ENCODE measurements at places on chromosomes 2 and 18.
A peak's percentile ranks its signal among the peaks of the same experiment; 100 is the strongest.

- DNase-seq, result no peak
These were observed 149.2 kb downstream of the ARHGAP28 start for GRCh38 chr18:6878556-6879297.

DNA sequence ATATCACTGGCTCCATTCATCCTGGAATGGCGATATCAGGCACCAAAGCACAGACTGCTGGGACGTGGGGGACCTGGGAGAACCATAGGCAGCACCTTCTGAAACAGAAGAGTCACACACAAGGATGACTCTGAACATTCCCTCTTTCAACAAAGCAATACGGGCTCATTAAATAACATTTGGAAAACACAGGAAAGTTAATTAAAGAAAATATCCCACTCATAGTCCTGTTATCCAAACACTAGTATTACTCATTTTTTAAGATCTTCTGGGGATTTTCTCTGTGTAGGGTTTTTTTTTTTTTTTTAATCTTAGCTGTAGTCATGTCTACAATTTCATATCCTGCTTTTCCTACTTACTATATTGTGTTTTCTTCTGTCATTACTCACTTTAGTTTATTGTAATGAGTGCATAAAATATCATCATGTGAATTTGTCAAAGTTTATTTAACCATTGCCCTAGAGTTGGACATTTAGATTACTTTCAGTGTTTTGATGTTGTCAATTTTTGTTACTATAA lies 70.0 kb upstream of the SP3 start:
- DNase-seq, result no peak

DNA sequence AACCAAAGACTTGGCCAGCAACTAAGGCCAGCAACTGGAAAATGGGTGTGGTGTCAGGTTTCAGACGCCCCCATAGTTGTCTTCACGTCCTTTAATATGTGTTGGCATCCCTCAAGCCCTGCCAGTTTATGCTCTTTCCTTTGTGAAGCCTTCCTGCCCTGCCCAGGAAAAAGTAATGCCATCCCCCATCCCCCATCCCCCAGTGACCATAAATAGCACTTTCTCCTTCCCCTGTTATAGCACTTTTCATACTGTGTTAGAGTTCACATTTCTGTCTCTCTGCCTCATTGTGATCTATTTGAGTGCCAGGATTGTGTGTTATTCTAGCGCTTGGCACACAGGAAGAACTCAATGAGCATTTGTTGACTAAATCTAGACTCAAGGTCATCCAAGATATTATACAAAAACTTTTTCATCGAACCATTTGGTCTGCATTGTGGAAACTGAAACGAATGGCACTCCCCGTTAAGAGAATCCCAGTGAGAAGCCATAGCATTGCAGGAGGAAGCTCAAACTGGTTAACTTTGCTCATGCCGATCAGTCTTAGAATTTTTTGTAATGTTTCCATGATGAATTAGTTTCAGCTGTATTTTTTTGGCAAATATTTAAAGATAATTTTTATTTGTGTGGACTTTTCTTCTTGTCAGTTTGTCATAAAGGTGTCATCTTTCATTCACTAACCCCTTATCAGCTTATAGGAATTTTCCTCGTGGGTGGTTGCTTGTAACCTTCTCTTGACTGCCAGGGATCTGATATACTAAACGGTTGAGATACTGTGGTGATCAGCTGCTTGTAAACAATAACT lies 15.7 kb downstream of the CRIM1 start:
- DNase-seq, result no peak

GRCh38 chr2:216499641-216500218 lies 1.1 kb downstream of the RPL37A start:
- peak; percentile 43 for DNase-seq

DNA sequence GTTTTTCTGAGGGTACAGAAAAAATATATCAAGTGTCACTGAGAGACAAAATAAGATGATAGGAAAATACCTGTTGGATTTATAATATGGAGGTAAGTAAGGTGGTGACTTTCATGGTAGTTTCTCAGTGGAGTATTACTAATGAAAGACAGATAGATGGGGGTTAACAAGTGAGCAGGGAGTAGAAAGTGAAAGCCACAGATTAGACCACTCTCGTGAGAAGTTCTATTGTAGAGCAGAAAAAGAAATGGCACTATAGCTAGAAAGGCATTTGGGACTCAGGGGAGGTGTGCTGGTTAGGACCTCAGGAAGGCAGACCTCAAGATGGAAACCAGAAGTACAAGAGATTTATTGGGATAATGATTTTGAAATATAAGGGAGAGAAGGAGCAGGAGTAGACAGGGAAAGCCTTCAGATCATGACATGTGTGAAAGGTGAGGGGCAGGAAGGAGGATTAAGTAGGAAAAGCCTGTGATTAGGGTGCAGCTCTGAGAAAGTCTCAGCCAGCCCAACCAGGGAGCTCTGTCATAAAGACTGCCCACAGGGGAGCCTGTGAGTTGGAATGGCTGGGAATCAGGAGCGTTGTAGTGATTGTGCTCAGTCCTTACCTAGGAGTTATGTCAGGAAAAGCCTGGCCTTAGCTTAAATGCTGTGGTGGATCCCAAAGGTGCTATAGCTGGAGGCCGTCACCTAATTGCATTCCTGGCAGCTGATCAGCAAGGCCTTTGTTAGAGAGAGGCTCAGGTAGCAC lies 198.1 kb downstream of the IKZF2 start:
- no peak for DNase-seq

- DNase-seq, result no peak
These were observed 698.5 kb downstream of the NR4A2 start for GRCh38 chr2:155633887-155634570.

DNA sequence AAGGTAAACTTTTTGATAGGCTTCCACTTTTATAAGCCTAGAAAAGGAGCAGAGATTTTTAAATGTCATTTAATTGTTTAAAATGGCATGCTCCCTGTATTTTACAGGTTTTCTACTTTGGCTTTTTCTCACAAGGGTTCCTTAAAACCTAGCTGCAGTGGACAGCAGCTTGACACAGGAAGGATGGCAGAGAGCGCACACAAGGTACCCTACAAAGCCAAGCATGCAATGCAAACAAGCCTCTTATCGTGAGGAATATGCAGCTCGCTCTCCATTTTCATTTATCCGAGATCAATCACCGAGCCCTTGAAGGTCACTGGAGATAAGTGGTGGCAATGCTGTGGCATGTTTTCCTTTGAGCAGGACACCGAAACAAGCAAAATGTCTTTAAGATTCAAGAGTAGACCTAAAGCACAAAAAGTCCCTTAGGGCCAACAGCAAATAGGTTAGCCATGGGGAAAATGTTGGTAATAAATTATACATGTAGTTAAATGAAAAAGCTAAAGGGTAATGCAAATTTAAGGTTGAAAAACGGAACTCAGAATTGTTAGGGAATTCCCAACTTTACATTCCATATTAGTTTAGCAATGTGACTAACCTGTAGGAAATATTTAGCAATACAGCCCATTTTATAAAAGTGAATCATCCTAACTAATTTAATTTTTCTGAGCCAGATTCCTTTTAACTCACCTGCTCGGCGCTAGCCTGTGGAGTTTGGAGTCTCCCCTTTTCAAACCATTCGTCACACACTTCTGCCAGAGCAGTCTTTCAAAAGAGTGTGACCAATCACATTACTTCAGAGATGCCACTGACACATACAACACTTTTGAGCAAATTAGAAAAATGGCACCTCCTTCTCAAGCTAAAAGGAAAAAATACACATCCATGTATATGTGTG lies 337.9 kb upstream of the PKDCC start:
- no peak for DNase-seq

GRCh38 chr2:11370377-11371091 lies 26.1 kb upstream of the ROCK2 start:
- DNase-seq, result no peak

DNA sequence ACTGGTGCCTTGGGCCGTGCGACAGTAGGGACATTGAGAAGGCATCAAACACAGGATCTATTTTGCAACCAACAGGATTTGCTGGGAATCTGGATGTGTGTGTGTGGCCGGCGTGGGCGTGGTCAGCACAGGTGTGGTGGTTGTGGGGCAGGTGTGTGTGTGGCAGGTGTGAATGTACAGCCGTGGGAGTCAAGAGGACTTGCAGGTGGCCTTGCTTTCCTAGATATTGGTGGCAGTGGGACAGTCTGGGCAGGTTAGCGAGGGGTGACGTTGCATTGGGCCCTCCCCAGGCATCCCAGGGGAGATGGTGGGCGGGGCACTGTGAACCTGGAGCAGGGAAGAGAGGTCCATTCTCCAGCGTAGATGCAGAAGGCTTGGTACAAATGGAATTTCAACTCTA lies 3.2 kb upstream of the LIMS2 start:
- DNase-seq, result no peak

- no peak for DNase-seq
These were observed 59.6 kb downstream of the CABYR start for GRCh38 chr18:24198461-24198860.

DNA sequence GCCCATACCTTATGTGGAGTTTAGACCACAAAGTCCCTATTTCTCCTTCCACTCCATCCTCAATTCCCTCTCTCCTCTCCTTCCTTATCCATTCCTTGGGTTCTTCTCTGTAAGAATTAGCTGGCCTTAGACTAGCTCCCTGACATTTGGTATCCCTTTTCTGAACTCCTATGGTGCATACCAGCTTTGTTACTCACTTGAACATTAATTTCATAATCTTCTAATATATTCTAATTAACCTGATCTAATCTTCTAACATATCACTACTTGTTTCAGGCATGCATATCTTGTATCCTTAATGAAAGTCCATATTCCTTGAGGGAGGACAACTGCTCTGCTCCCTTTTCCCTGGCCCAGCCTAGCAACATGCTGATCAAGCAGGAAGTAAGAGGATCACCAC lies 66.4 kb downstream of the EHD3 start:
- no peak for DNase-seq

DNA sequence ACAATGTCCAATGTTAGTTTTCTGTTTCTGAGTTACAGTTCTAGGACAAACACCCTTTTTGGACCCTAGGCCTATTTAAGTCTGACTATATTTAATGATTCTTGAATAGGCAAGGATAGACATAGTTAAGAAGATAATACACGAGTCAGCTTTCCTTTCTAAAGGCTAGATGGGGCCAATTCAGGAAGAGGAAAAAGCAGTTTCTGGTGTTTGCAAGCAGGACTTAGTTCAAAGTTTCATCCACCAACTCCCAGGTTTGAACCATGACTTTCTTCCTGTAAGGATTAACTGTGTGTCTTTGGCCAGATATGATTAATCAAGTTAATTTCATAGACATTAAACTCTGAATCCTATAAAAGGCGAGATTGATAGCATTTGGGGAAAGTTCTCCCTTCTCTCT lies 66.7 kb downstream of the USP40 start:
- no peak for DNase-seq

DNA sequence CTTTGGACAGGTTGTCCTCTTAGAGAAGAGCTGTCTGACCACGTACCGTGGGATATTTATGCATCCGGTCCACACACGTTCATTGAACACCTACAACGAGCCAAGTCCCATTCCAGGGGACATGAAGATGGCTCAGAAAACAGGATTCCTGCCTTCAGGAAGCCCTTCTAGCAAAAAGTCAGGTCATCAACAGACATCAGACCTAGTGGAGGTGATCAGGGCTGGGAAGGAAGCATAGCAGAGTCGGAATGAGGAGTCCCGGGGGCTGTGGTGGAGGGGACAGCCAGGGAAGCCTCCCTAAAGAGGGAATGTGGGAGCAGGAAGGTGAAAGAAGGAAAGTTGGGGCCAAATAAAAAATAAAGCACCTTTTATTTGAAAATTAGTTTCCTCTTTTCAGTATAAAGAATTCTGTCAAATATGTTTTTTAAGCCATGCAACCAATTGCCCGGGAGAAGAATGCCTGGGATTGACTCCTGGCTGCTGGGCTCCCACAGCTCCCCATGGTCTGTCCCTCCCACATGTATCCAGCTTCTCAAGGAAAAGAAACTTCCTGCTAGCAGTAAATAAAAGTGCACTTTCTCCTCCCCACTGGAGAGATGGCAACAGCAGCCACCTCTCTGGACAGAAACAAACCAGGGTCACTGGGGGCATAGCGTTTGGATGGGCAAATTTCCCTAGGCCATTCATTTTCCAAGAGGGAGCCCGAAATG lies 144.8 kb downstream of the SMAD7 start:
- DNase-seq, result peak; percentile 18

DNA sequence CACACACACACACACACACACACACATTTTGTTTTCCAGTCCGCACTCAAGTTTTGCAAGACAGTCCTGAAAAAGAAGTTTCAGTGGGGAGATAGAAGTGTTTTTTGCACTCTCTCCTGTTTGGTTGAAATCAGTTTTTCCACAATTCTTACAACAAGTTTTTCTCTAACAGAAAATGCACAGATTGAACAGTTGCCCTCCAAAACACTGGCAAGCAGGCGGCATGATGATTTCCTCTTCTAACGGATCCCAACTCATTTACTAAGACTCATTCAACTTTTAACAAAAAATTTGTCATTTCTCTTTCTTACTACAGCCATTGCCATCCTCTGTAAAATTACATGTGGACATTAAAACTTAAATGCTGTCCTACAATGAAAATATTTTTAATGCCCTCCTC lies 117.6 kb upstream of the DTNA start:
- no peak for DNase-seq

GRCh38 chr18:25053466-25053865 lies 298.5 kb downstream of the ZNF521 start:
- no peak for DNase-seq

DNA sequence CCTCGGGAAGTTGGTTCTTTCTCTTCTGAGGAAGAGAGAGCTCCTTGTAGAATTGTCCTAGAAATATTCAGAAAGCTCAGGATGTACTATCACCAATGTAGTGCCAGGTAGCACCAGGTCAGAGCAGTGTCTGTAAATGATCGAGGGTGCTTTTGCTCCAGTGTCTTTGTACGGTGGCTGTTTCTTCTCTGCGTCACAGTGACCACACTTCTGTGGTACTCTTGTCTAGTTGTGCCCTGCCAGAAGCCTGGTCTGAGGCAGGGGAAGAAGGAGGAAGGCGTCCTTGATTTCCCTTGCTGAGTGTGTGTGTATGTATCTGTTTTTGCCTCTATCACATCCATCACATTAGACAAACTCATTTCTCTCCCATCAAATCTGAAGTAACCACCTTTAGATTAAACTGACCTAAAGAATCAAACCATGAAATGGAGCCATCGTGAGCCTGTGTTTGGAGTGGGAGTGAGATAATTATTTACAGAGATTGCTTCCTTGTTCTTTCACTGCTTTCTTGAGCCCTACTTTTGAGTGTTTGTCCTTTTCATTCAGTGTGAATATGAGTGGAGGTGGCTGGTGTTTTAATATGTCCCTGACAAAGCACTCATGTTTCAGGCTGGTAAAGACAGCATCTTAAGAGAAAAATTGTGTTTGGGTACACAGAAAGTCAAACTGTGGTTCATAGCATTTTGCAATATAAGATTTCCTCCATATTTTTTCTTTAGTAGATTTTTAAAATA lies 97.2 kb downstream of the ACOXL start:
- no peak for DNase-seq

DNA sequence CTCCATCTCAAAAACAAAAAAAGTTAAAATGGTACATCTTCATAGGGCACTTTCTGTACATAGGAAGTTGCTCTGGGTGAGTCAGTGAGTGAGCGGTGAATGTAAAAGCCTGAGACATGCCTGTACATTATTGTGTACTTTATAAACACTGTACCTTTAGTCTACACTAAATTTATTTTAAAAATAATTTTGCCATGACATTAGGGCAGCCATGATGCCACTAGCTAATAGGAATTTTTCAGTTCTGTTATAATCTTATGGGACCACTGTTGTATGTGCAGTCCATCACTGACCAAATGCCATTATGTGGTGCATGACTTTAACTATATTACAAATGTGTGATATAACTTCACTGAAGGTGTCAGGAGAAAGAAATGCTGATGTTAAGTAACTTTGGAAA lies 11.0 kb upstream of the TXNDC2 start:
- DNase-seq, result no peak

GRCh38 chr2:128420776-128421175 lies 102.1 kb upstream of the HS6ST1 start:
- no peak for DNase-seq
